ENCODE measurements at places on chromosomes 7 and 10.
A peak's percentile ranks its signal among the peaks of the same experiment; 100 is the strongest.

DNA sequence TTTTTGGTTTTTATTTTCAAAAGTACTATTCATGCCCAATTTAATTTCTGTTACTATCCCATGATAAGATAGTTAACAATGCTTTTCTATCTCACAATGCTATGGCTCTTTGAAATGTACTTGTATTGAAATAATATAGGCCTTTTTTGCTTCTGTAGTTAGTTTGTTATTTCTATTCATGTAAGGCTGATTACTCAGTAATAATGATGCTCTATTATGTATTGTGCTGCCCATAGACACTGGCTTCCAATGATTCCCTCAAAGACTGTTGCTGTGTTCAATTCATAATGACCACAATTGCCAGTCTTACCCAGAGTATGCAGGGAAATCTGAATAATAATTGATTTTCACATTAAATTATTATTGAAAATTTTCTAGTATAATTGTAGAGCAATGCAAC is 155.5 kb upstream of the POT1 start:
- DNase-seq, result no peak

DNA sequence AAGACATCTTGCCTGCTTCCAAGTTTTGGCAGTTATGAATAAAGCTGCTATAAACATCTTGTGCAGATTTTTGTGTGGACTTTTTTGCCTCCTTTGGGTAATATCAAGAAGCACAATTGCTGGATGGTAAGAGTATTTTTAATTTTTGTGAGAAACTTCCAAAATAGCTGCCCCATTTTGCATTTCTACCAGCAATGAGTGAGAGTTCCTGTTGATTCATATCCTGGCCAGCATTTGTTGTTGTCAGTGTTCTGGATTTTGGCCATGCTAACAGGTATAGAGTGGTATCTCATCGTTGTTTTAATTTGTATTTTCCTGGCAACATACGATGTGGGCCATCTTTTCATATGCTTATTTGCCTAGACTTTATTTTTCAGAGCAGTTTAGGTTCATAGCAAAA is 53.9 kb downstream of the BTAF1 start:
- no peak for DNase-seq

GRCh38 chr10:110311357-110311949 is 6.7 kb upstream of the SMNDC1 start:
- peak; percentile 3 for DNase-seq

- DNase-seq, result peak; percentile 89
These were observed 66.8 kb upstream of the CYP26C1 start for GRCh38 chr10:92993699-92994272.

GRCh38 chr7:91683823-91684222 is 196.7 kb downstream of the MTERF1 start:
- no peak for DNase-seq

GRCh38 chr7:7214398-7215347 is 32.3 kb downstream of the C1GALT1 start:
- DNase-seq, result no peak

DNA sequence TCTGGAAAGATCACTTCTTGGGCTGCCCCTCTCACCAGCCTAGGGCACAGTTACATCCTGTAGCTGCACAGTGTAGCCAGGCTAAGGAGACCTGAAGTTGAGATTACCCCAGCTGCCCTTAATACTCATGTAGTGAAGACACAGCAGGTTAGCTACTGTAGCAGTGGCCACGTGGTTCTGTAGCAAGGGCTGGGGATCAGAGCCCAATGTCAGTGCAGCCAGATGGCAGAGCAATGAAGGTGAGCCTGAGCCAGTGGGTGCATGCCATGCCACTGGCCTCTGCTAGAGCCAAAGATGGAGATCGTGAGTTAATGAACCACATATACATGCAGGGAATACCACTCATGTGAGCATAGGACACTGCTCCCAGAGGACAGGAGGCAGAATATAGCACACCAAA is 15.5 kb downstream of the AMPH start:
- no peak for DNase-seq

DNA sequence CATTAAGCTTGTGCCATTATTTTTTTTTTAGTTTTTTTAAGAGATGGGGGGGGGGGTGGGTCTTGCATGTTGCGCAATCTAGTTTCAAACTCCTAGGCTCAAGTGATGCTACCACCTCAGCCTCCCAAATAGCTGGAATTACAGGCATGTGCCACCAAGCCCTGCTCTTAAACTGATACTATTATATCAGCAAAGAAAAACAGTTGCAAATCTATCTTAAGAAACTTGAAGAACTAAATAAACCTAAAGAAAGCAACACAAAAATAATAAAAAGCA is 47.5 kb downstream of the BRAF start:
- no peak for DNase-seq

- DNase-seq, result no peak
These were observed 498 bp downstream of the NDST2 start for GRCh38 chr10:73810735-73811465.

- DNase-seq, result no peak
These were observed 636.8 kb upstream of the ANKRD30A start for GRCh38 chr10:36488579-36488978.

DNA sequence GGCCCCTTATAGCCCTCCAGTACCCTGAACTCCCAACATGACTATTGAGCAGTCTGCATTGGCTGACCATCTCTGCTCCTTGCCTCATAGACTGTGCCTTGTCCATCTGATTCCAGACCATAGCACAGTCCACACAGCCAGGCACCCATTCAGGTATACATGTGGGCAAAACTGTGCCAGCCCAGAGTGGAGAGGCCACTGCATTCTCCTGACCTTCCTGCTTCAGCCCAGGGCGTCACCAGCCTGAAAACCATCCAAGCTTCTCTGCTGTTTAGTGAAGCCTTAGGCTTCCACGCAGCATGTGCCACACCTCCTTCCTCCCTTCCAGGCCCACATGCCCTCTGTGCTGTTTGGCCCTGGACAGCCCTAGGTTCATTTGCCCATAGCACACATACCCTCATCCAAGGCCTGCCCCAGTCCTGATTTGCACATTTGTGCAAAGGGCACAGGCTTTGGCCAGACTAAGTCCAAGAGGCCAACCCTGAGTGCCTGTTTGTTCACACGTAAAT is 10.5 kb downstream of the DDX56 start:
- DNase-seq, result no peak

DNA sequence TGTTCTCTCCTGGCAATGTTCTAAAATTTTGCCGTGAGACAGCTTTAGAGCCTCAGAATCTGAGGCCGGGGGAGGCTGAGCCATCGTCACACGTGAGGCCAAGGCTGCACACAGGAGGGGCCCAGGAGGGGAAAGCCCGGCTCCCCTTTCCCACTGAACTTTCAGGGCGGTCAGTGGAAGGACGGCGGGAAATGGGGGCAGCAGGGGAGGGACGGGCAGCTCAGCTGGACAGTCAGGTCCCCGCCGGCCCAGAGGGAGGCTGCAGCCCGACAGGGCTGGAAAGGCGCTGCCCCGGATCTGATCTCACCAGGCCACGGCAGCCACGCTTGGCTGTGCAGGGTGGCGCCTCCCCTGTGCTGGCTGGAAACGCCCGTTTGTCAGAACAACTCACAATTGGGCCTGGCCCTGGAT is 43.3 kb upstream of the ADGRA1 start:
- no peak for DNase-seq

DNA sequence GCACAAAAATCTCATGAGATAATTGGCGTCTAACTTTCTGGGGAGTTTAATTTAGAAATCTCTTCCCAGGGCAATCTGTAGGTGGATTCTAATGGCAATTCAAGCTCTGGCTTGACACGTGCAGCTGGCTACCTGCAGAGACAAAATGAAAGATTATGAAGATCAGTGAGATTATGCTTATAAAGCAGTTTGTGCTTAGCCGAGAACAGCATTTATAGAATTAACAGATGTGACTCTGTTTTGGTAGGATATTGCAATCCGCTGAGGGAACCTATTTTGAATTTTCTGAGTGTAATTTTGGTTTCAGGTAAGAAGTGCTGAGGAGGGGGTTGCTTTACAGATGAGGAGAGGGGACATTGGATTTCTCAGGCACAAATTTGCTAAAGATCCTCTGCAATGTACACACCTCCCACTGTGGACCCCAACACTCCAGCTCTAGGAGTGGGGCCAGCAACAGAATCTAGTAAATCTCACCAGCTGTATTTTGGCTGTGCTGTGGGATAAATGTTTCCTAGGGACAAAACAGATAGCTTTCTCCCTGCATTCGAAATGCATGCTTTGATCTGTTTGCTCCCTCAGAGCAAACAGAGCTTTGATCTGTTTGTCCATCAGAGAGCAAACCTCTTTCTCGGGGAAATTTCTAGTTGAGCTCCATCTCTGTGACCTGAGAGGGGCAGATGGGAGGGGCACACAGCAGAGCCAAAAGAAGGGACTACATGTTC is 7.4 kb downstream of the GJD4 start:
- DNase-seq, result no peak

- DNase-seq, result no peak
These were observed 32.1 kb downstream of the EN2 start for GRCh38 chr7:155489862-155490696.

GRCh38 chr7:15845868-15846267 is 159.4 kb upstream of the MEOX2 start:
- DNase-seq, result no peak

DNA sequence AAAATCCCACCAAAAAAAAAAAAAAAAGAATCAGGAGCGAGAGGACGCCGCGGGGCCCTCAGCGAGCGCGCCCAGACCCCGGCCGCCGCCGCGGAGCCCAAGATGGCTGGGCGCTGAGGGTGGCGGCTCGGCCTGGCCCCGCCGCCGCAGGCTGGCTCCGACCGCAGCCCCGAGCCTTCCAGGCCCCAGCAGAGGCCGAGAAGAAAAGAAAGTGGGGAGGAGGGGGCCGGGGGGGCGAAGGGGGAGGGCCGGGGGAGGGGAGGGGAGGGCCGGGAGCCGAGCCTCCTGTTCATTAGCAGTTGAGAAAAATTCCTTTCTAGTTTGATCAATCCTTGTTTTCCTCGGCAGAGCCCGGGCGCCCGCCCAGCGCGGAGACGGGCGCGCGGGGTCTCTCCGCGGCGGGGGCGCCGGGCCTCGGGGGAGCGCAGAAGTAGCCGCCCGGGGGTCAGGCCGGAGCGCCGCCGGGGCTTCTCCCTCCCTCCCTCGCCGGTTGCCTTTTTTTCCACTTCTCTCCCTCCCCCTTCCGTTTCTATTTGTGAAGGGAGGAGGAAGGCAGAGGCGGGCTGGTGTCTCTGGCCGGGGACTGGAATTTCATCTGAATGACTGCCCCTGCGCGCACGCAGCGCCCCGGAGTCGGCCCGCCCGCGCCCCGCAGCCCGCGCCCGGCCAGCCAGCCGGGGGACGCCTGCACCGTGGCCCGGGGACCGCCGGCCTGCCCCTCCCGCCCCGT is 778 bp upstream of the TRIM8 start:
- peak; percentile 57 for DNase-seq
